ENCODE measurements at places on chromosomes 12 and 14. TPM values are rescaled to one million over a fixed set of nuclear protein-coding genes. Genes with fewer than 3 reads are reported as not detected.

- H3K36me3 ChIP-seq: no peaks in the 10 kb centered on the region
- H3K4me1 ChIP-seq: no peaks in the 10 kb centered on the region
- H3K4me3 ChIP-seq: no peak overlapping the region
Measured at GRCh38 chr14:96686126-96686525, 111.1 kb upstream of the VRK1 start.

DNA sequence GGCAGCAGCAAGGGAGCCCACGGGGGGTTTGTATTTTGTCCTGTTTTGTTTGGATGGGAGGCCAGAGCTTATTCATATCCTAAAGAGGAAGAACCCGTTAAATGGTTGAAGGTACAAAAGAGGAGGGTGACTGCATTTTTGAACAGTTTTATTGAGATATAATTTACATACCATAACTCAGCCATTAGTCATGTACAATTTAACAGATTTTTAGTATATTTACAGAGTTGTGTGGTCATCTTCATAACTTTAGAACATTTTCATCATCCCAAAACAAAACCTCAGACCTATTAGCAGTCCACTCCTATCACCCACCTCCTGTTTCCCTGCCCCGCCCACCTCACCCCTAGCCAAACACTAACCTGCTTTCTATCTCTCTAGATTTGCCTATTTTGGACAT lies 12.6 kb downstream of the NRDE2 start:
- no peak for DNase-seq
- H3K36me3 ChIP-seq: peaks cover 25% of the 10 kb centered on the region
- peaks cover 9% of the 10 kb centered on the region for H3K4me1 ChIP-seq
- H3K4me3 ChIP-seq: no peak overlapping the region
- no peak overlapping the region for H3K27ac ChIP-seq

The TBX5 gene
- not detected for total RNA-seq

DNA sequence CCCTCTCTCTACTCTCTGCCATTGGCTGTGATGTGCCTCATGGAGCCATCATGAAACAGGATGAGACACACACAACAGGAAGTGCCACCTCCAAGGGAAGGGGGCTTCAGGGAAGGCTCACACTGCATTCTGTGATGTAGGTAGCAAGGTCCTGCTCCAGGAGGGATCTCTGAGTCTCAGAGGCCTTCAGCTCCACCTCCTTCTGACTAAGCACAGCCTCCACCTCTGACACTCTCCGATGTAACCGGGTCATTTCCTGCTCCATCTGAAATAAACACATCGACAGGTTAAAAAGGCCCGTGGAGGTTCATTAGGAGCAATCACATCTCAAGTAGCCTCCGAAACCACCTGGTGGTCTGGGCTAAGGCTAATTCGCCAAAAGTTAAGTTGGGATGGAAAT lies 93.3 kb downstream of the CIT start:
- no peaks in the 10 kb centered on the region for H3K27me3 ChIP-seq
- H3K36me3 ChIP-seq: peaks cover 32% of the 10 kb centered on the region
- peaks cover 14% of the 10 kb centered on the region for H3K4me1 ChIP-seq
- no peak overlapping the region for H3K4me3 ChIP-seq
- no peak overlapping the region for H3K27ac ChIP-seq

The AQP2 gene
- total RNA-seq: not detected

DNA sequence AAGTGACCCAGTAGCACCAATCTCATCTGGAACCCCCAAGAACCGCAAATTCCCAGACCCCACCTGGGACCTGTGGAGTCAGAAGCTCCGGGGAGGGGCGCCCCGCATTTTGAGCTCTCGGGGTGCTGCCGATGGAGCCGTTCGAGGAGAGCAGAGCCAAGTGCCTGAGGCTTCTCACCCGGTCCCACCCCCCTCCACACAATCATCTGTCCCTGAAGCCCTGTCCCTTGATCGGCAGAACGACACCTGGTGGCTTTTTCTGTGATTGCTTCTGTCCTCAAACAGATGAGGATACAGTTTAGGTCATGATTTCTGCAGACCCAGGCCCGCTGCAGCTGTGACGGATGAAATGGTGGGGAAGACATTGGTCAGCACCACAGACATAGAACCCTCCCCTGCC lies 74.7 kb downstream of the NOC4L start:
- H3K27me3 ChIP-seq: peaks cover 9% of the 10 kb centered on the region
- peaks cover 7% of the 10 kb centered on the region for H3K4me1 ChIP-seq
- H3K4me3 ChIP-seq: no peak overlapping the region
- no peak overlapping the region for H3K27ac ChIP-seq

DNA sequence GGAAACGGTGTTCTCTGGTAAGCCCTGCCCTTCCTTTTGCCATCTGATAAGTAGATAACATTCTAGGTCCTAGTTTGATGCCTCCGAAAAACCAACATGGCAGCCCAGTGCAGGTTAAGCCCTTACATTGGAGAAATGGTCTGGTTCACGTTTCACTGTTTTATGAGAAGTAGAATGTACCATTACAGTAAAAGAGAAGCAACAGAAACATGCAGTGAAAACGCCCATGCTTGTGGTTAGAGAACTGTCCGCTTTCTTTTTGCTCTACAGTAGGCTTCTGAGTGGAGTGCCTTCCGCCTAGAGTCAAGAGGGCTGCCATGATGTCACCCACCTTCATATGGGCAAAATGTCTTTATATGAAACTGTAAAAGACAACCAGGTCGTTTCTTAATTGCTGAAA lies 190.4 kb upstream of the BCL2L14 start:
- no peak overlapping the region for H3K27ac ChIP-seq
- no peak overlapping the region for H3K4me3 ChIP-seq
- peaks cover 80% of the 10 kb centered on the region for H3K4me1 ChIP-seq
- no peak for DNase-seq

DNA sequence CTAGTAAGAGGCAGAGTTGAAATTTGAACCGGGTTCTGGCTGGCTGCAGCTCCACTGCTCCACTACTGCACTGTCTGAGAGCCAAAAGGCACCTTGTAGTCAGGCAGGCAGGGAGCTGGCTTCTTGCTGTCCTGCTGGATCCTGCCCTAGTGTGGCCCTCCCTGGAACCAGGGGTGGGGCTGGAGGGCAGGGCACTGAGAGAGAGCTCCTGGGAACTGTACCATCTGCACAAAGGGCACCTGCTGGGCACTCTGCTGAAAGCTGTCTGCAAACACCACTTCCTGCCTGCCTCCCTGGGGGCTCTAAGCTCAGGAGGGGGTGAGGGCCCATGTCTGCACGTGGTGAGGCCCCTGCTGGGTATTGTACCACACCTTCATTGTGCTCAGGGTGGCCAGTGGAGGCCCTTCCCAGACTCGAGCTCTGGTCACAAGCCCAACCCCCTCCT lies 19.0 kb upstream of the TCL1B start:
- no peak overlapping the region for H3K27ac ChIP-seq
- H3K4me1 ChIP-seq: peaks cover 5% of the 10 kb centered on the region
- no peak for DNase-seq
- no peak overlapping the region for H3K4me3 ChIP-seq
- peaks cover 4% of the 10 kb centered on the region for H3K27me3 ChIP-seq
- no peaks in the 10 kb centered on the region for H3K36me3 ChIP-seq

- DNase-seq: no peak
- H3K4me1 ChIP-seq: peaks cover 99% of the 10 kb centered on the region
- no peaks in the 10 kb centered on the region for H3K27me3 ChIP-seq
- peak overlapping the region; percentile 93 for H3K27ac ChIP-seq
Measured at GRCh38 chr12:11763760-11764520, 114.5 kb downstream of the ETV6 start.

DNA sequence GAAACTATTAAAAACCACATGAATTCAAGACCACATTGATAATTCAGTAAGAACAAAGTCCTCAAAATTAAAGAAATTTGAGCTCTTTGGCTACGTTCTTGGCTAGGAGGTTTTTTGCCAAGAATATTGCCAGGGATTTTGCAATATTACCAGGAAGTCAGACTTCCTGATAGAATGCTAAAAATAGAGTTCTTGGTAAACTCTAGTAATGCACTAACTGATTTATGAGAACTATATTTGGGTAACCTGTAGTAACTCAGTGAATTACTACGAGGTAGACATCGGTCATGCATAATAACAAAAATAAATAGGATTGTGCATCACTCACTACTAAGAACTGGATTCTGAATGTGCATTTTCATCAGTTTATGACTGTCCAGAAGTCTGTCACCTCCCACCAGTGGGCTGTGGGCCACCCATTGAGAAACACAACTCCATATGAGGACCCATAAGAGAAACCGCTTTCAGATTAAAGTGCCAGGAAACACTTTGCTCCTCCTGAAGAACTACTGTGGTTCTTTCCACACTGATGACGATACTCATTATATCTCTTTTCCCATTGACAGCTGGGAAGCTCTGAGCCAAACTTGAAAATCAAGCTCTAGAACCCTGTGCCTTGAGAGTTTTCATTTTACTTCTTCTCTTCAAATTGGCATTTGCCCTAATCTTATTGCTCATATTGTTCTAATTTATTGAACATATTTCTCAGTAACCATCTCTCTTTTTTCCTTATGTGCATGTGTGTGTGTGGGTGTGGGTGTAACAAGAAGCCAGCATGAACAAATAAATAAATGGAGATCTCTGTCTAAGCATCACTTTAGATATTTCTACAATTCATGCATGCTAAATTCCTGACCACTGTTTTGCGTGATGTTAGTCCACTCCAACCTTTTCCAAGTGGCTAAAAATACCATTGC lies 116.6 kb downstream of the BCL11B start:
- H3K27ac ChIP-seq: no peak overlapping the region
- peaks cover 7% of the 10 kb centered on the region for H3K4me1 ChIP-seq
- no peaks in the 10 kb centered on the region for H3K36me3 ChIP-seq
- peaks cover 8% of the 10 kb centered on the region for H3K27me3 ChIP-seq

DNA sequence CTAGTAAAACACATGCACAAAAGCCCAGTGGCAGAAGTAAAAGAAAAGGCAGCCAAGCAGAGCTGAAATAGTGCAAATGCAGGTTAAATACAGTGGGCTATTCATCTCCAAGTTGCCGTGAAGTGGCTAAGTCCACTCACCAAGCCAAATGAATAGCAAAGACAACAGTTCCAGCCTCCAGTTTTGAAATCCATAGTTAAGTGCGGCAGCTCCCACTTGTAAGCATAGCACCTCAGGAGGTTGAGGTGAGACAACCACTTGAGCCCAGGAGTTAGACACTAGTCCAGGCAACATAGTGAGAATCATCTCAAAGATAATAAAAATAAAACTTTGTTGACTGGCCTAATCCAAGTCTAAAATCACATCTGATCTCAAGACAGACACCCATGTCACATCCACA lies 9.8 kb upstream of the PHLDA1 start:
- DNase-seq: no peak
- no peaks in the 10 kb centered on the region for H3K27me3 ChIP-seq
- H3K4me1 ChIP-seq: peaks cover 8% of the 10 kb centered on the region
- peaks cover 9% of the 10 kb centered on the region for H3K36me3 ChIP-seq

GRCh38 chr12:53953831-53954693 lies 641 bp upstream of the HOXC12 start:
- H3K4me3 ChIP-seq: no peak overlapping the region
- no peaks in the 10 kb centered on the region for H3K36me3 ChIP-seq
- DNase-seq: no peak
- peaks cover 87% of the 10 kb centered on the region for H3K27me3 ChIP-seq

The GDF3 gene
- not detected for total RNA-seq

DNA sequence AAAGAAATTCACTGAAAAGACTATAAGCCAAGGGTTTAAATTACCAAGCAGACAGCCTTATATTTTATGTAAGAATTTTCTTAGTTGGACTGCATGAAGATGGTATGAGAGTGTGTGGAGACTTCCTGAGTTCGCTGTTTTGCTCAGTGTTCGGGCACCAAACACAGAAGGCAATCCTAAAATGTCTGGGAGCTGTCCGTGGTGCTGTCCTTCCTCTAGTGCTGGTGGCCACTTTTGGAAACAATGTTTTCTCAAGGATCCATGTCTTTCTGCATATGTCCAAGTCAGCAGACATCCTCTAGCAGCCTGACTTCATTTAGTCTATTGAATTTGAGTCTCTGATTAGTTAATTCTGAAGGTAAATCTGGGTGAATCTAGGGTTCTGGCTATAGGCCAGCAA lies 135.8 kb downstream of the SLC8A3 start:
- no peaks in the 10 kb centered on the region for H3K36me3 ChIP-seq
- no peak for DNase-seq
- H3K4me3 ChIP-seq: no peak overlapping the region
- H3K27ac ChIP-seq: no peak overlapping the region

The CPNE6 gene
- not detected for total RNA-seq

GRCh38 chr12:108587826-108588225 lies 10.1 kb downstream of the TMEM119 start:
- no peaks in the 10 kb centered on the region for H3K4me1 ChIP-seq
- H3K27me3 ChIP-seq: peaks cover 7% of the 10 kb centered on the region
- no peak for DNase-seq

GRCh38 chr12:81974762-81975161 lies 215.6 kb upstream of the PPFIA2 start:
- no peaks in the 10 kb centered on the region for H3K27me3 ChIP-seq
- no peak for DNase-seq
- H3K4me3 ChIP-seq: no peak overlapping the region
- no peak overlapping the region for H3K27ac ChIP-seq
- H3K36me3 ChIP-seq: no peaks in the 10 kb centered on the region
- H3K4me1 ChIP-seq: no peaks in the 10 kb centered on the region

DNA sequence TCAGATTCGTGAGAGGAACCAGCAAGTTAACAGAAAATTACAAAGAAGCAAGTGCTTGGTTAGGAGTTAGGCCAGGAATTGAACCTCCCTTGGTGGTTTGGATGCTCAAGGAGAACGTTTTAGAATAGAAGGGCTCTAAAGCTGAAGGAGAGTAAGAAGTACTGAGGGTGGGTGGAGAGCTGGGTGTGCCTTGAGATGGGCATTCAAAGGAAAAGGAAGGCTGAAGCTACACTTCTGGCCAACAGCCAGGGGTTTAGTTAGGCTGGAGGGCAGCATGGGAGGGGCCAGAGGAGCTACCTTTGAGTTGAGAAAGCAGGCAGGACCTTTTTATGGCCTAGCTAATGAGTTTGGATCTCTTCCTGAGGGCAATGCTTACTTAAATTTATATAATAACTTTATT lies 421.2 kb downstream of the CCDC91 start:
- no peak for DNase-seq
- H3K27ac ChIP-seq: no peak overlapping the region
- H3K4me1 ChIP-seq: no peaks in the 10 kb centered on the region
- H3K4me3 ChIP-seq: no peak overlapping the region
- peaks cover 2% of the 10 kb centered on the region for H3K36me3 ChIP-seq
- no peaks in the 10 kb centered on the region for H3K27me3 ChIP-seq

DNA sequence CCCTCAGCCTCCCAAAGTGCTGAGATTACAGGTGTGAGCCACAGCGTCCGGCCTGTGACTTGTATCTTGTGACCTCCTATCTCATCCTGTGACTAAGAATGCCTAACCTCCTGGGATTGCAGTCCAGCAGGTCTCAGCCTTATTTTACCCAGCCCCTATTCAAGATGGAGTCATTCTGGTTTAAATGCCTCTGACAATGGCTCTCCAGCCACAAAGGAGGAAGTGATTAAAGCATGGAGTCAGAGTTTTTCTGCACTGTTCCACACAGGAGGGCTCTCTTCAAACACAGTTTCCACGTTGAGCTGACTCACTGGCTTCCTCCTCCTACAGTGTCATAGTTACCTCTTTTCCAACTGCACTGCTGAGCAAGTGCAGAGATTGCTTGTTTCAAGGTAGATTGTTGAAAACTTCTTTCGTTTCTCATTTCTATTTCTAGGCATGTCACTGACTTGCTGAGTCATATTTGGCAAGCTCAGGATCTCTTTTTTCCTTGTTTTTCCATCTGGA lies 383.8 kb downstream of the PCNX1 start:
- peaks cover 4% of the 10 kb centered on the region for H3K36me3 ChIP-seq
- peaks cover 31% of the 10 kb centered on the region for H3K4me1 ChIP-seq
- peak overlapping the region; percentile 6 for H3K4me3 ChIP-seq
- DNase-seq: no peak
- H3K27ac ChIP-seq: peak overlapping the region; percentile 81
